Nephron progenitor cell (in vitro differentiated cells): ENCODE measurements at places on chromosomes 1 and 21.

- peak; percentile 21 for DNase-seq
These were observed 28.3 kb upstream of the RAB3GAP2 start for GRCh38 chr1:220300442-220301121.

DNA sequence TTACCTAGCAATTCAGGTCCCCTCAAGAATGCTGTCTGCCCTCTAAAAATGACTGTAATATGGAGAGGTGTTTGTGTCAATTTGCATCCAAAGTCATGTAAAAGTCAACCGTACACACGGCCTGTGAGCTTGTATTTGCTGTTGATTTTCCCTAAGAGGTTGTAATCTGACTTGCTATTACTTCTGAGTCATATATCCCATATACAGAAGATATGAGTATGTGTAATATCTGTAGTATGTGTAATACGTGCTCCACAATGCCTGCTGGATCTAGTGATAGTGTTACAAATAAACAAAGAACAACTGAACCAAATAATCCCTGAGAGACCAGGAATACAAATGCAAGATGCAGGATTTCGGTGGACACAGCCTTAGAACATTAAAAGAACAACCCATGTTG, 1.4 kb upstream of the KCNJ6 start:
- no peak for DNase-seq

DNA sequence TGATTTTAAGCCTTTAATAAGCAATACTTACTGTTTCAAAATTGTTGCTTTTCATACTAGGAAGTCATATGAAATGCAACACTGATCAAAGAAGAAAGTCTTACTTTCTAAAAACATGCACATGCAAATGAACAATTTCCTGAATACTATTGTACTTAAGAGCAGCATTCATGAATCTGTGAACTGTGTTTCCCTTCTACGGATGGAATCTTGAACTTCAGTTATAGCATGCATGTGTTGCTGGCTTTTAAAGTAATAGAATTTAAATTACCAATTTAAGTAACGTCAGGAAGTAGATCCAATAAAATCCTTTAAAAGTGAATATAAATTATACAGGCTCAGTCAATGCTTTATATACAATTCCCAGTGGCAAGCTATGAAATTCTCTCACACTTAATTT, 348.9 kb downstream of the KCNT2 start:
- DNase-seq = no peak

DNA sequence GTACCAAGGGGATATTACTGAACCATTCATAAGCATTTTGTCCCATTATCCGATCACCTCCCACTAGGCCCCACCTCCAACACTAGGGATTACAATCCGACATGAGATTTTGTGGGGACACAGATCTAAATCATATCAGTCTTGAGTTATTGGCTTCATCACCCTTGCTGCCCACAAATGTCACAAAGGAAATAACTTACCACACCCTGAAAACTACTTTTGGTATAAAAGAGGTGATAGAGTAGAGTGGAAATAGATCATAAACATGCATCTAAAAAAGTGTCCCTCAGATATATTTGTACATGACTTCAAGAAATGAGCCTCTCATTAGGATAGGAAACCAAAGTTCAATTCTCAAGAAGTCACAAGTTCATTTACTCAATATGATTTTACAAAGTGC, 22.6 kb upstream of the FCRL3 start:
- DNase-seq = no peak

DNA sequence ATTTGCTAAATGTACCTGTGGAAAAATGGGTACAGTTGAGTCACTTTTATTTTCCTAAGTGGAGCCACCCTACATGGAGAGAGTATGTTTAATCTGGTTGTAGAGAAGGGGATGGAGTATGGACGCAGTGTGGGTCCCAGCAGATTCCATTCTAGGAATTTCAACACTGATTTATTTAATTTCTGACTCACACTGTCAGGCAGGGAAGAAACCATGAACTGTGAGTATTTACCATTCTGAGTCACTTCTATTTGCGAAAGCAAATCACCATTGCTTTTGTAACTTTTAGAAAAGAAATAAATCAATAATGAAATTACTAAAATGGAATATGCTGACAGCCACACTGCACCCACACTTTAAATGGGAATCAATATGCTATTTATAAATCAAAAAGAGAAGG, 339.0 kb downstream of the DSCAM start:
- DNase-seq = no peak

GRCh38 chr21:46454142-46454541, 4.5 kb upstream of the DIP2A start:
- no peak for DNase-seq

DNA sequence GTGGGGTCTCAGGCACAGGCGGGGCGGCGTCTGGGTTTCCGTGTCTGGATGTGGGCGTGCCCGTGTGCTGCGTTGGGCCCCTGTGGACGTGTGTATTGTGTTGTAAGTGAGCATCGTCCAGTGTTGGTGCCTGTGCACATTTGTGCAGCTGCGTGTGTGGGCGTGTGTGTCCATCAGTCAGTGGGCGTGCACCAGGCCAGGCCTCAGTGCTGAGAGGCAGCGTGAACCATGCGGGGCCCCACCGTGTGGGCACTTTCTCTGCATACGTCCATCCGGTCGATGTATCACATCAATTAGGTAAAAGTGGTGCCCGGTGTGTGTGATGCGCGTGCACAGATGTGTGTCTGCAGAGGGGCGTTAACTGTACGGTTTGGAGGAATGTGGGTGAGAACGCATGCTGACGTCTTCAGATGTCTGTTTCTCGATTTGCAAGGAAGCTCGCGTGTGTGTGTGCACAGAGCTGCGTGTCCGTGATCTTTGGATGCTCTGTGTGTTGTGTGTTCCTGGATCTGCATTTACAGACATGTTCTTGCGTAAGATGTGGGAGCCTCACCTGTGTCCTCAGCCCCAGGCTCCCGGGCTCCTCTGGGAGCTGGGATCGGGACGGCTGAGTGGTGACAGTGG, 24.6 kb downstream of the AGRN start:
- DNase-seq = no peak

DNA sequence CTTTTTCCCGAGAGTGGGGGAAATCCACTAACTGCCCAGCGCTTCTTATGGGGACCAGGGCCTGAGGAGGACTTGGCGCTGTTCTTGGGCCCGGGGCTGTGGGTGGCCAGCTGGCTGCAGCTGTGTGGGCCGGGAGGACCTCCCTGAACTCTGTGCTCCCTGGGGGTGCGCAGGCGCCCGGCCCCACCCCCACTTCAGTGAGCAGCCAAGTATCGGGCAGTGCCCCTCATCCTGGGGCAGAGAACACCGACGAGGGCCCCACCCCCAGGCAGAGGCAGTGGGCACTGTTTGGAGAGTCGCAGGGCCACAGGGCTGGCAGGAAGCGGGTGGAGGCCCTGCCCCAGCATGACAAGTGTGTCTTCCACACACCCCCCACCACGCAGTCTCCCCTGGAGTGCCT, 32.5 kb upstream of the SLC19A1 start:
- no peak for DNase-seq

- no peak for DNase-seq
These were observed 40.2 kb upstream of the EPS8L3 start for GRCh38 chr1:109803901-109804331.
